ENCODE measurements at places on chromosomes 13 and 19.

DNA sequence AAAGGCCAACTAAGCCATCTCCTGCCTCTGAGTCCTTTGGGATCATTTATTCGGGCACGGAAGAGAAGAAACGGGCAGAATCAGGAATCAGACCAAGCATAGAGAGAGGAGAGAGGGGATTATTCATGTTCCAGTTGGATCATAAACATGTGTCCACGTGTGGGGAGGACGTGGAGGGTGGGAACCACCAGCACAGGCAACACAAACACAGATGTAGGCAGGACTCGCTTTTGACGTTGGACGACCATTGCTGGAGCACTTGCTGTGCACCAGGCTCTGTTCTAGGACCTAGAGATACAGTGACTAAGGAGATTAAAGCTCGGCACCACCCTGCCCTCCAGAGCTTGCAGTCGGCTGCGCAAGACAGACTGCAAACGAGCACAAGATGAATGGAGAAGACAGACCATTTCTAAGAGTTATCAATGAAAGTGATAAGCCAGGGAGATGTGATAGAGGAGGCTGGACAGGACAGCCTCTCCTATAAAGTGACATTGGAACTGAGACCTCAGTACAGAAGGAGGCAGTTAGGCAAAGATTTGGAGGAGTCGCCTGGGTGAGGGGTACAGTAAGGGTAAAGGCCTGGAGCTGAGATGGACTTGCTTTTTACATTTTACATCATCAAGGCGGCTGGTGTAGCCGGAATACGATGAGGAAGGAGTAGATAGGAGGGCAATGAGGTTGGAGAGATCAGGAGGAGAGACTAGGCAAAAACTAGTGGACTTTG is 716 bp downstream of the SH2D3A start:
- DNase-seq = no peak

DNA sequence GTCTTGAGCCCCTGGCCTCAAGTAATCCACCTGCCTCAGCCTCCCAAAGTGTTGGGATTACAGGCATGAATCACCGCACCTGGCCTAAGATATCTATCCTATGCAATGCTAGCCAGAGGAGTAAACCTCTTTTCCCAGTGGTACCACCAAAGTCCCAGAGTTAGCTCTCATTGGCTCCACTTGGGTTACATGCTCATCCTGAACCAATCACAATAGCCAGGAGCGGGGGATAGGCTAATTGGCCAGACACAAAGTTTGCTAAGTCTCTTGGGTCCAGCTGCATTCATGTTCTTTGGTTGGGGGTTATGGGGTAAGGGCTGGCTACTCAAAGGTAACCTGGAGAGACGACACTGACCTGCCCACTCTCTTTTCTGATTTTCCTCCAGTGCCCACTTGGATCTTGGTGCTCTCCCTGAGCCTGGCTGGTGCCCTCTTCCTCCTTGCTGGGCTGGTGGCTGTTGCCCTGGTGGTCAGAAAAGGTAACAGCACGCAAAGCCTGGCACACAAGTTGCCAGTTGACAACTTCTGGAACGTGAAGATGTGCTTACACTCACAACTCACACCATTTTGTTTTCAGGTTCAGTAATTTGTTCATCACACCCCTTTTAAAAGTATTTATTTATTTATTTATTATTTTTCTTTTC is 7.8 kb downstream of the C19orf38 start:
- DNase-seq = no peak

DNA sequence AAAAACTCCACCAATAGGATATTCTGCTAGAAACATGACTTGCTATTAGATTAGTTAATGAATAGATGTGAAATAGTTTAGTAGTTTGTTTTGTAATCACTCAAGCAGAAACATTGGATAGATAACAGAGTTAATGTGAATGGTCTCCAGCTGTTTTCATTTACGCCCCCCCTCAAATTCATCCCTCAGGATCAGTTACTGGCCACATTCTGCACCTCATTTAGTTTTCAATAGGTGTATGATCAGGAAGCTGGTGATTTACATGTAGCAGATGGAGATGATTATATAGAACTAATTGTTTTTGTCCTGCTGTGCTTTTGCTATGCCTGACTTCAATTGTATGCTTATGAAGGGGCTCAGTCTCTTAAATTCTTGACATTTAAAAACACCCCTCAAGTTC is 759.0 kb downstream of the SLITRK6 start:
- no peak for DNase-seq

DNA sequence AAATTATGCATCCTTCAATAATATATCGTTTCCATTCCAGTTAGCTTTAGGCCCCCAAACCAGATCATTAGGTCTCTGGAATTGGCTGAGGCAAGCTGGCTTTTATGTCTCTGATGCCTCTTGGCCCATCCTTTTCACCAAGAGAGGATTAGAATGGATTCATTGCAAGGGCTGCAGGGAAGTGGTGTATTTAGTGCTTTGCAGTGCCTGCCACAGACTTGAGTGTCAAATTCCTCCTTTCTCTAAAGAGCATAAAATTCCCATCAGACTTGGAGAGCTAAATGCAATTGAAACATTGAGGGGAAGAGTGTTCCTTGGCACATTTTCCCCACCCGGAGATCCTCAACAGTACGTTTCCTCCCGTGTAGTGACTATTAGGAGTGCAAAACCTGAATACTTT is 302.6 kb downstream of the ATP8A2 start:
- DNase-seq = no peak

- no peak for DNase-seq
Observed at GRCh38 chr13:21405309-21405708, 53.8 kb downstream of the ZDHHC20 start.

DNA sequence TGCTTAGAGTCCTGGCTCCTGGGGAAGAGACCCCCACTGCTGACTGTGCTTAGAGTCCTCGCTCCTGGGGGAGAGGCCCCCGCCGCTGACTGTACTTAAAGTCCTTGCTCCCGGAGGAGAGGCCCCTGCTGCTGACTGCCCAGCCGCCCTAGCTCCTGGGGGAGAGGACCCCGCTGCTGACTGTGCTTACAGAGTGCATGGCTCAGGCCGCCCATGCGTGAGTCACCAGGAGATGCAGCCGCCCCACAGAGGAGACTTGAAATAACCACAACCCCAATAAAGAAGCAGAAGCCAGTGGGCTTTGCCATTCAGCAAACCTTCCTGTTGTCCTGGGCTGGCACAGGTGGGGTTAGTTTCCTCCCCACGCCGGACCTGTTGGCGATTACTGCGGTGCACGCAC is 79.2 kb upstream of the C13orf46 start:
- DNase-seq = no peak

DNA sequence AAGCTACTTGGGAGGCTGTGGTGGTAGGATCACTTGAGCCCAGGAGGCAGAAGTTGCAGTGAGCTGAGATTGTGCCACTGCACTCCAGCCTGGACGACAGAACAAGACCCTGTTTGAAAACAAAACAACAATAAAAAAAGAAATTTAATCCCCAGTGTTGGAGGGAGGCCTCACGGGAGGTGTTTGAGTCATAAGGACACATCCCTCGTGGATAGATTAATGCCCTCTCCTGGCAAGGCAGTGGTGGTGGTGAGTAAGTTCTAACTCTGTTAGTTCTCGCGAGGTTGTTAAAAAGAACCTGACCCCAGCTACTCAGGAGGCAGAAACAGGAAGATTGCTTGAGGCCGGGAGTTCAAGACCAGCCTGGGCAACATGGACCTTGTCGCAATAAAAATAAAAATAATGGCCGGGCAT is 27.6 kb upstream of the SIN3B start:
- peak; percentile 34 for DNase-seq

GRCh38 chr13:92315265-92315664 is 911.3 kb upstream of the GPC6 start:
- no peak for DNase-seq

GRCh38 chr13:93685900-93686299 is 459.3 kb downstream of the GPC6 start:
- no peak for DNase-seq

DNA sequence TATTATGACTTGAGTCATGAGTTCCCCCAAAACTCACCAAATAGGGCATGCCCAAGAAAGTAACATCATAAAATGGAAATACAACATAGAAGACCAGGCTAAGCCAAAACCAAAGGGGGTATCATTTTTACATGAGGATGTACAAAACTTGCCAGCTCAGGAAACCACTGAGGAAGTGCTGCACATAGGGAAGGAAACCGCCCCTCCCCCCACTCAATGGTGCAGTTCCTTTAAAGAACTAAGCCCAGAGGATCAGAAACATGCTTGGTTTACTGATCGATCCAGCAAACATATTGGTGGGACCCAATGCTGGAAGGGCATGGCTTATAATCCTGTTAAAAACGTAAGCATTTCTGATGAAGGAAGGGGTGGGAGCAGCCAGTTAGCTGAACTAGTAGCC is 4.2 kb upstream of the ZNF486 start:
- DNase-seq = no peak

DNA sequence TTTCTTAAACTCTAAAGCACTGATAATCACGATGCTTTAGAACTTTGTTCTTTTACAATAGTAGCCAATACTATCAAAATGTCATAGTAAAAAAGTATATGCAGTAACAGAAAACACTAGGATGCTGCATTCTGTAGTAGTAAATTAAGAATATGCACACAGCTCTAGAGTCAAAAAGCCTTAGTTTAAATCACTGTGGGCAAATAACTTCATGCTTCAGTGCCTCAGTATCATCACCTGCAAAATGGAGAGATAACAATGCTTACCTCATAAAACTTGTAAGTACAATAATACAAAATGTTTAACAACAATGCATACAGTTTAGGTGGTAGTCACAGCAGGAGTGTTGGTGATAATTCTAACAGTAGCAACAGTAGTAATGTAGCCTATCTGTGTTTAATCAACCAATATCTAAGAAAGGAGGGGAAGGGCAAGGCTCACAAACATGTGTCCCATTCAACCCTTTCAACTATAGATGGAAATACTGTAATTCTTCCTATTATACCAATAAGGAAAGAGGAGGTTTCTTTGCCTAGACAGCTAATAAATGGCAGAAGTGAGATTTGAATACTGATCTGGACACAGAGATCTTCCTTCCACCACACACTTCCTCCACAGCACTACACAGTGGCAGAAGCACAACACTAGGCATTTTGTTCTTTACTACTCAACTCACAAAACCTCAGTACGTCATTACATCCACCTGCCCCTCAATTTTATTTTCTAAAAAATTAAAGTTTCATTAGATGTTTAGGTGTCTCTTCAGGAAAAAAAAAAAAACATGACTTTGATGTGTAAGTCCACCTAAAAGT is 4.6 kb downstream of the RBM26 start:
- DNase-seq = no peak

GRCh38 chr13:28339419-28339818 is 155.5 kb downstream of the FLT1 start:
- DNase-seq = no peak

GRCh38 chr13:19587635-19588300 is 26.4 kb upstream of the TPTE2 start:
- no peak for DNase-seq

DNA sequence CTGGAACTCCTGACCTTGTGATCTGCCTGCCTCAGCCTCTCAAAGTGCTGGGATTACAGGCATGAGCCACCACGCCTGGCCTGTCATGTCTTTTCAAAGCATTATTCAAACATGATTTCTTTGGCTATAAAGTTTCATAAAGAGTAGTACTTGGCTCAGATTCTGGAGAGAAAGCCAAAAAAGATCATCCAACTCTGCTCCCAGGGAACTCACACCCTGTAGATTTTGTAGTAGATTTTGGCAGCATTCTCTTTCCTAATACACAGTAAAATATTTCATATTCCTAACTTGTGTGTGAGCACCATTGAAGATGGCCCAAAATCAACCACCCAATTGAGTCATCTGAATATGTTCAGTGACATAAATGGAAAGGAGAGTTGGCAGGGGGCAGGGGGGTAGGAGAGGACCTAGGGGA is 48.4 kb downstream of the CAB39L start:
- DNase-seq = no peak

DNA sequence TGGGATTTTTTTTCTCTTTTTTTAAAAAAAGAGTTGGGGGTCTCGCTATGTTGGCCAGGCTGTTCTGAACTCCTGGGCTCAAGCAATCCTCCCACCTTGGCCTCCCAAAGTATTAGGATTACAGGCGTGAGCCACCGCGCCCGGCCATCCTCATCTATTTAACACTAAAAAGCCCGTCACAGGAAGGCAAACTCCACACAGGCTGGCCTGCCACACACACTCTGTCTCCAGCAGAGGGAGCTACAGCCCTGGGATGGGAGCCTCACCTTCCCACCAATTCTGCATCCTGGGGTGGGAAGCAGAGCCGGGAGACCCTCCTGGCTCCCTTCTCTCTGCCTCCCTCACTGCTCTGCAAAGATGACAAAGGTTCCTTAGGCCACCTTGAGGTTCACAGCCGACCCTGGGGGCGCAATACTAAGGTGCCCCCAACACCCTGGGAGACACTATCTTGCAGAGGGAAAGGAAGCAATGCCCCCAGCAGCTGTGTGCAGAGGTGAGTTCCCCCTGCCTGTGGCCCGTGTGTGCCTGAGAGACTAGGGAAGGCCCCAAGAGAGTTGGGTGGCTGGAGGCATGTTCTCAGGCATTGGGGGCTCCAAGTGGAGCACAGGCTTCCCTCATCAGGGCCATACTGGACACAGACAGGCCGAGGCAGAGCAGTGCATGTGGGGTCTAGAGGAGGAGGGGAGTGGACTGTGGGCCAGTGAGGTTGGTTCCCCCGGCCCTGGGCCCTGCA is 27.4 kb upstream of the TIMM44 start:
- DNase-seq = peak; percentile 41

- no peak for DNase-seq
Observed at GRCh38 chr19:3133793-3134116, 2.1 kb upstream of the GNA15 start.

GRCh38 chr13:98571955-98572662 is 4.8 kb downstream of the STK24 start:
- DNase-seq = no peak

DNA sequence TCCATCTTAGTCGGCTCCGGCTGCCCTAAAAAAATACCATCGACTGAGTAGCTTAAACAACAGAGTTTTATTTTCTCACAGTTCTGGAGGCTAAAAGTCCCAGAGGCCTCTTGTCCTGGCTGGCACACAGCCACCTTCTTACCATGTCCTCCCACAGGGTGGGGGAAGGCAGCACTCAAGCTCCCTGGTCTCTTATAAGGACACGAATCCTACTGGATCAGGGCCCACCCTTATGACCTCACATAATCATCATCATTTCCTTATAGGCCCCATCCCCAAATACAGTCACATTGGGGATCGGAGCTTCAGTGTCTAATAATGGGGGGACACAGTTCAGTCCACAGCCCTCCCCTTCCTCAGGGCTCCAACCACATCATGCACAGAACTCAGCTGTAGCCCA is 2.6 kb upstream of the TUBA3C start:
- no peak for DNase-seq

GRCh38 chr19:28614634-28615545 is 598.1 kb downstream of the UQCRFS1 start:
- no peak for DNase-seq

GRCh38 chr19:10431254-10431942 is 11.1 kb downstream of the PDE4A start:
- DNase-seq = no peak

- no peak for DNase-seq
Observed at GRCh38 chr13:88761145-88761544, 1090.0 kb downstream of the SLITRK5 start.
